T-helper 17 cell (primary cell): ENCODE measurements at places on chromosomes 5 and 9. TPM values are rescaled to one million over a fixed set of nuclear protein-coding genes. Genes with fewer than 3 reads are reported as not detected.

The PDE6A gene
- not detected for total RNA-seq

- no peak for DNase-seq
These were observed 78.3 kb upstream of the SEMA6A start for GRCh38 chr5:116652903-116653302.

- no peak for DNase-seq
These were observed 206.3 kb downstream of the CSNK1G3 start for GRCh38 chr5:123718238-123718637.

The LCN2 gene
- not detected for total RNA-seq

The NRG2 gene
- 0.08 TPM for total RNA-seq

GRCh38 chr5:145825751-145826180 lies 9.4 kb downstream of the PRELID2 start:
- DNase-seq = no peak
